Cortex of kidney (tissue), 1 donor: ENCODE measurements at places on chromosomes 7 and 10.

DNA sequence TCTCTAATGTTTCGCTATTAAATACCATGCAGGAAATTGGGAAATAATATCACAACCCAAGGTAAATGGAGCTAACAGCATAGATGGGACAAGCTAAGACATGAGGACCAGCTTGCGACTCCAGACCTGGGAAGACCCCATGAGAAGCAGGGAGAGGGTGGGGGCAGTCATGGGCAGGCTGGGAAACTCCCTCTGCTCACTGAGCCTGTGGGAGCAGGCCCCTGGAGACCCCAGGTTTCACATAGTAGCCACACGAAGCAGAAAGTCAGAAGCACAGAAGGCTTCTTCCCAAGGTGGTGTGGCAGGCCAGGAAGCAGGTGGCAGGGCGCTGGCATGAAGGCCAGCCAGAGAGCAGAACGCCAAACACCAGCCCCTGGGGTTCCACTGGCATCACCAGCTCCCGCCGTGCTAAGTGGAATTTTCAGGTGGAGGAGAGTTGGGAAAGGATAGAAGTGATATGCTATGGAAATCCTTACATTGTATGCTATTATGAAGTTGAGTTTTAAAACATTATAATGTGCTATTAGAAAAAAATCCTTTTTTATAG is 99.9 kb upstream of the RNF32 start:
- DNase-seq: no peak

GRCh38 chr7:100546129-100546925 is 7.3 kb downstream of the AGFG2 start:
- no peak for DNase-seq

DNA sequence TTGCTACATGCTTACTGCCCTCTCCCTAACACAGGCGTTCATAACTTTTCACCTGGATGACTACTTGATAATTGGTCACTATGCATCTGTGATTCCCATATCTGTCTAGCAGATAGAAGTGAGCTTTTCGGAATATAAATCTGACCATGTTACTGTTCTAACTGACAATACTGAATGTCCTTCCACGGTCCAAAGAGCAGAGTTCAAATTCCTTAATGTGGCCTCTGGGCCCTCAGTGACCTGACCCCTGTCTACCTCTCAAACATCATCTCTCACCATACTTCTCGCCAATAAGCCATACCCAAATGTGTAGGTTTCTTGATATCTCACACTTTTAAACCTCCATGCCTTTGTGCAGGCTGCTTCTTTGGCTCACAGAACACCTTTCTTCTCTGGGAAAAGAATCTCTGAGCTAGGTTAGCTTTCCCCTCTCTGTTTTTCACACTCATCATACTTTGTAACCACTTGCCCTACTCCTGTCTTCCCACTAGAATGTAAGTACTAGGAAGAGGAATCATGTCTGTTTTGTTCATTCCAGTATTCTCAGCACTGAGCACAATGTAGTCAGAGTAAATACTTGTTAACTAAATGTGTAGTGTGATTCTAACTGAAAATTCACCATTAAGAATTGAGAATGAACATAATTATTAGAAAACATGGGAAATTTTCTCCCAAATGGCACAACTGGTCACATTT is 39.2 kb upstream of the LRRC17 start:
- no peak for DNase-seq

DNA sequence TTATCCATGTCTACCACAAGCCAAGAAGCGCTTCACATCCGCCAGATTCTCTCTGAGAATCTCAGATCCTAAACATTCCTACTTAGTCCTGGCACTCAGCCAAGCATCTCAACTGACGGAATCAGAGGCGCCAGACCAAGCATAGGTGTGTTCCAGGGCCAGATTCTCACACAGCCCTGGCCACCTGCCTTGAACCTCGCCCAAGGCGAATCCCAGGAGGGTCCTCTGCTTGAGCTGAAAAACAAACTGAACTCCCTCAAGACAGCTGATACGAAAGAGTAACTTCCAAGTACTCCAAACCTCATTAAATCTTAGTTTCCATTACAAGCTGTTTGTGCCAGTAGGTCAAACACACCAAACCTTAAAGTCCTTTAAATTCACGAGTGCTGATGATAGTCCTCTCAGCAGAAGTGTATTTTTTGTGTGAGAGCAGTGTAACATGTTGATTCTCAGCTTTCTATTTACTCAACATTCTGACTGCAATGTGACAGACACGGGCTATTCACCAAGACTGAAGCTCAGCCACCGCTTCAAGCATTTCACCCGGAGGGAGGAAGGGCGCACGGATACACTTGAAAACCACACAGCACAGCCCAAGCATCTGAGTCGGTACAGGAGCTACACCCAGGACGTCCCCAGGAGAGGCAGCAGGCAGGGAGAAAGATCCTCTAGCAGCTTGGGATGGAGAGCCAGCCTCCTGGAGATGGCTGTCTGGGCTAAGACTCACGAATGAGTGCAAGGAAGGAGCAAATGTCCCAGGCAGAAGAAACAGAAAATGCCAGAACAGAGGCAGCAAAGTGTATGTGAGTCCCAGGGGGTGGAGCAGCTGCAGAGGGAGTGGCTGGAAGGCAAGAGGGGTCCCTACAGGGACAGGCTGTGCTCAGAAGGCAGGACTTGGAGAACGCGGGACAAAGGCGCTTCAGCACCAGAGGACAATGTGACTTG is 6.0 kb downstream of the PARD3 start:
- no peak for DNase-seq

GRCh38 chr7:13132314-13132713 is 444.9 kb downstream of the ARL4A start:
- DNase-seq: no peak

DNA sequence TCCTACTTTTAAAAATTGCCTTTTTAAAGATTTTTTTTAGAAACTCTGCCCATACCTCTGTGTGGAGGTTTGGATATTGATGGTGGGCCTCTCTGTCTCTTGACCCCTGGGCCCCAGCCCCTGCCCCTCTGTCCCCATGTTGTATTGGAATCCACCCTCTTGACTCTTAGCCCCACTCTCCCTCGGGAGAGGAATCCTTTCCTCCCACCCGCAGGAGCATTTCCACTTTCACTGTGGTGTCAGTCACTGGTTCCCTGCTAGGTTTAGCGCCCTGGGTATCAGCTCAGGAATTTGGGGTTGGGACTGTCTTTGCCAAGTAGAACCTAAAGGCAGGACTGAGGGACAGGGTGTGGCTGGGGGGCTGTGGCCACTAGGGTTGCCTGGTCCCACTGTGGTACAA is 10.1 kb downstream of the PFKFB3 start:
- DNase-seq: no peak

- no peak for DNase-seq
Observed at GRCh38 chr7:74235518-74236268, 18.5 kb downstream of the RFC2 start.

GRCh38 chr10:129471447-129472175 is 4.6 kb downstream of the MGMT start:
- no peak for DNase-seq

DNA sequence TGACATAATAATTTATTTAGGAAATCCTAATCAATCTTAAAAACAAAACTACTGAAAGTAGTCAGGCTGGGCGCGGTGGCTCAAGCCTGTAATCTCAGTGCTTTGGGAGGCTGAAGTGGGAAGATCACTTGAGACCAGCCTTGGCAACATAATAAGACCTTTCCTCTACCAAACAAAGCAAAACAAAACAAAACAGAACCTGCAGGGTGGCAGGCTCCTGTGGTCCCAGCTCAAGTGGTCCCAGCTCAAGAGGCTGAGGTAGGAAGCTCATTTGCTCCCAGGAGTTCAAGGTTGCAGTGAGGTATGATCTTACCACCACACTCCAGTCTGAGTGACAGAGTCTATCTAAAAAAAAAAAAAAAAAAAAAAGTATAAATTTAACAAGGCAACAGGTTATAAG is 748.0 kb downstream of the CNTNAP2 start:
- DNase-seq: no peak

GRCh38 chr7:20404320-20404719 is 73.6 kb downstream of the ITGB8 start:
- DNase-seq: no peak

GRCh38 chr10:128009372-128010126 is 102.6 kb downstream of the PTPRE start:
- DNase-seq: no peak

DNA sequence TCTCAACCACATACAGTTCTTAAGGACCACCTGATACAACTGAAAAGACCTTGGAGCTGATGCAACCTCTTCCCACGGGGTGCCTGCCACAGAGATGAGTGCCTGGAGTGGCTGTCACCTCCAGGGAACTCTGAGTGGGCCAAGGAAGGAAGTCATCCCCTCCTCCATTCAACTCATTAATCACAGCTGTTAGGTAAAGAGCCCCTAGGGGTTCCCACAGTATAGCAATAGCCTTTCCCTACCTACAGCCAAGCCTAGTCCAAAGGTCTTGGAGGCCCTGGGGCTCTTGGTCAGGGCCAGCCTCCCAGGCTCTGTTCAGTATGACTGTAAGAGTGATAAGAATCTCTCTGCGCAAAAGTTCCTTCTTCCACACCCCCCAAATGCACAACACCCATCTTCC is 70.4 kb upstream of the NFE2L3 start:
- DNase-seq: no peak

GRCh38 chr7:128017460-128017859 is 13.8 kb downstream of the LRRC4 start:
- no peak for DNase-seq

- no peak for DNase-seq
Observed at GRCh38 chr10:33382921-33383713, 48.6 kb upstream of the NRP1 start.

DNA sequence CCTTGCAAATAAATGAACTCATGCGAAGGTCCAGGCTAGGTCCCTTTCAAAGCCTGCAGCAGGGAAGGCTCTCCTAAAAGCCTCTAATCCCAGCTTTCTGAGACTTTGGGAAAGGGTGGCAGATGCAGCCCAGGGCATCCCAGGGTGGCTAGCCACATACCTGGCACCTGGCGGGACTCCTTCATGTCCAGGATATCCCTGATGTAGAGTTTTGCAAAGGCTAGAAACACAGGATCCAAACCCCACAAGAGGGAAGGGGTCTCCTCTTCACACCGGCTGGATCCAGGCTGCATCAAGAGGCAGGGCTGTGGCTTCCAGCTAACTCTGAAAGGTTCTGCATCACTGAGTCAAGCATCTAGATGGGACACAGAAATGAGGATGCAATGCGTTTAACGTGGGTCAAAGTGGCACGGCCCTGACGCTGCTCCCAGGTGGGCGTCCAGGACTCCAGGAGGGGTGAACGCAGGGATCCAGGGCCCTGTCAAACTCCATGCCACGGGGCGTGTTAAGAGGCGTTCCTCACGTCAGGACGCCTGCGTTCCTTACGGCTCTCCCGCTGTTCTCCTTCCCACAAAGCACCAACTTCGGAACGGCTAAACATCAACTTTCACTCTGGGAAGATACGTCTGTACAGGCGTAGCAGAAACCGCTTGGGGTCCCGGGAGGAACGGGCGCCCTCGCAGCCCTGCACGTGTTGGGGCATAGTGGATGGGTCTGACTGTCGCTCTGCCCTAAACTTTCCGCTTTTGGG is 507 bp downstream of the STN1 start:
- DNase-seq: no peak

- DNase-seq: no peak
Observed at GRCh38 chr10:126133906-126134656, 237.7 kb downstream of the FANK1 start.

DNA sequence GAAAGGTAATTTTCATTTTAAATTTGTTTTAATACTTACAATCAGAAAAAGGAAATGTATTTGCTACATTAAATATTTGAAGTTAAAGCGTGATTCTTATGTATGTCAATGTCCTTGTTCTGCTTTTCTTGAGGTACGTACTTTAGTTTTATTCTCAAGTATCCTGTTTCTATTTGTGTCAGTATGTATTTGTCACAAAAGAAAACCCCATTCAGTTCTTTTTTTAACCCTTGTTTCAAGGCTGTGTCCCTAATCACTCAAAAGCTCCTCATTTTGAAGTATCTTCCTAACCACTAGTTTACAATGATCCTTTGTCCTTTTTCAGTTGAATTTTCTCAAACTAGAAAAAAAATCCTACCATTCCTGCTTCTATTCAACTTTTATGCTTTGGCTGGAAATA is 25.2 kb downstream of the NHLRC2 start:
- no peak for DNase-seq

DNA sequence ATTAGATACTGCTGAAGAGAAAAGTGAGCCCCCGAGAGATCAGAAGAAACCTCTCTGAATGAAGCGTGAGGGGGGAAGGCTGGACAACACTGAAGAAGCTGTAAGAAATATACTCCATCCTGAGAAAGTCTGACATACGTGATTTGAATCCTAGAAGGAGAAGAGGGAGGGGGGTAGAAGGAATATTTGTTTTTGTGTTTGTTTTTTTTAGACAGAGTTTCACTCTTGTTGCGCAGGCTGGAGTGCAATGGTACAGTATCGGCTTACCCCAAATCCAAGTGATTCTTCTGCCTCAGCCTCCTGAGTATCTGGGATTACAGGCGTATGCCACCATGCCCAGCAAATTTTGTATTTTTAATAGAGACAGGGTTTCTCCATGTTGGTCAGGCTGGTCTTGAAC is 52.6 kb downstream of the GALNT11 start:
- no peak for DNase-seq

GRCh38 chr10:68221196-68221595 is 10.7 kb downstream of the ATOH7 start:
- no peak for DNase-seq

DNA sequence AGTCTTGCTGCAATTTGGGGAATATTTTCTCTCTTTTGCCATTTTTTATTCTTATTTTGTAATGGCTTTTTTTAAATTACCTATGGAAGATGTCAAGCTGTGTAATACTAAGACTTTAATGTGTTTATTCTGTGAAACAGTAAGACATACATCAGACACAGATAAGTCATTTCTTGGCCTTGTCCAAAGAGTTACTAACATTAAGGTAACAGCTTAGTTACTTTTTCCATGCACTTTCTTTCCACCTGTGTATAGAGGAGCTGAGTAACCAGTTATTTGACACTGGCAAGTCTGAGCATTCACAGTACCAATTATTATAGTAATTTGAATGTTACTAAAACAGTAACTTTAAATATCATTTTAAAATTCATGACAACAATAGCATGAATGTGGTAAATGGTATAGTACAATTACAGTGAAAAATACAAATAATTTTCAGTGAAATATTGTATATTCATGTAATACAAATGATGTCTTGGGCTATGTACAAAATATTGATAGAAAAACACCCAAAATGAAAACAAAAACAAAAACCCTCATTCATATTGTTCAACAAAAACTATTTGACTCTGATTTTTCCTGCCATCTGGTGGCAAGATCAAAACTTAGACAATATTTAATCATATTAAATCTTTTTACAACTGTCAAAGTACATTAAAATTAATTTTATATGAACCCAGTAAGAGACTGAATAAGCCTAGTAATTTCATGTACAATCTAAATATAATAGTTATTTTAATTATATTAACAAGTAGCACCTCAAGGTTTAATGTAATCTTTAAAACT is 259.8 kb upstream of the SEMA3A start:
- no peak for DNase-seq

DNA sequence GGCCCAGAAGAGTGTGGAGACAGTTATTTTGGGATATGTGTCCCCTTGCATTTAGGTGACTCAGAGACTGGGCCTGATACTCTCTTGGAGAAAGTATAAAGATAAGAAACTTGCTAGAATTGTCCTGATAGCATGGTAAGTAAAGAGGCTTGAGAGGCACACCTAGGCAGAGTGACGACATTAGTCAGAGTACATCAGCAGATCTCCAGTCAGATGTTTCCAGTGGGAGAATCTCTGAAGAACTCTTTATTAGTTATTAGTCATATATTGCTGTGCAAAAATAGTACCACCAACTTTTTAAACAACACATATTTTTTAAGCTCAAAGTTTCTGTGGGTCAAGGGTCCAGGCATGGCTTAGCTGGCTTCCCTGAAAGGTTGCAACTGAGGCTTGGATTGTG is 182.6 kb downstream of the NEBL start:
- no peak for DNase-seq

GRCh38 chr7:124720195-124720594 is 45.4 kb downstream of the GPR37 start:
- no peak for DNase-seq
